ENCODE measurements at places on chromosomes 1 and 21.

DNA sequence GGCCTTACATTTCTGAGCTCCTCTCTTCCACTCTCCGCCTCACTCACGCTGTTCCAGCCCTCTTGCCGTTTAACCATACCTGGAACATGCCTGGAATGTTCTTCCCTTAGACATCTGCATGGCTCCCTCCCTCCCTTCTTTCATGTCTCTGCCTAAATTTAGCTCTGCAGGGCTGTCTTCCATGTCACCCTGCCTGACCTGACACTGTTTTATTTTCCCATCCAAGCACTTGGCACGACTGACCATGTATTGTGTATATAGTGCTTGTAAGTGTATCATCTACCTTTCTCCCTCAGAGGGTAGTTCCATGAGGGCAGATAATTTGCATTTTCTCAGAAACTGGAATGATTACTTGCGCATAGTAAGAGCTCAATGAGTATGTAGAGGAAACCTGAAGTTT, 47.3 kb downstream of the ST6GALNAC3 start:
- no peak for DNase-seq

DNA sequence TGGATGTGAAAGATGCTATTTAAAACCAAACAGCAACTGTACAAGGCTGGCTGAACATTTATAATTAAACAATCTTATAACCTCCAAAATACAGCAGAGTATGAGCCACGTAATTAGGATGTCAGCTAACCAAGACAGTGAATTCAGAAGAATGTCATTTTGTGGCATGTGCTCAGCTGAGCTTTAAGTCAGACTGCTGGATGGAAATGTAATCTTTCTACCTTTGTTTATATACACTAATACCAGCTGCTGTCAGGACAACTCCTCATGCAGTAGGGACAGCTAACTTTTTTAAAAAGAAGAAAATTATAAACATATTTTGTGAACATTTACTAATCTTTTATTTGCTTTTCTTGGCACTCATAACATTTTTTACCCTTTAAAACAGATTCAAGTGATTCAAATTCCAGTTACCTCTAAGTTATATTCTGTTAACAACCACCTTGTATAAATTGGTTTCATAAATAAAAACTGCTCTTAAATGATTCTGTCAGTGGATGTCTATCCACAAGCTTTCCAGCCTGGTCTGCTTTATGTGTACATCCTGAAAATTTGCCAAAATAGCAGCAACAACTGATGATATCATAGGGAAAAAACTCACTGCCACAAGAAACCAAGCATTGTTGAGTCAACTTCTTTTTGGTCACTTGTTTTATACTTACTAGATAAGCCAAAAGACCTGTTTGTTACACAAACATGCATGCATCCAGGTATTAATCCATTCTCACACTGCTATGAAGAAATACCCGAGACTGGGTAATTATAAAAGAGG, 36.1 kb downstream of the DPH5 start:
- no peak for DNase-seq

DNA sequence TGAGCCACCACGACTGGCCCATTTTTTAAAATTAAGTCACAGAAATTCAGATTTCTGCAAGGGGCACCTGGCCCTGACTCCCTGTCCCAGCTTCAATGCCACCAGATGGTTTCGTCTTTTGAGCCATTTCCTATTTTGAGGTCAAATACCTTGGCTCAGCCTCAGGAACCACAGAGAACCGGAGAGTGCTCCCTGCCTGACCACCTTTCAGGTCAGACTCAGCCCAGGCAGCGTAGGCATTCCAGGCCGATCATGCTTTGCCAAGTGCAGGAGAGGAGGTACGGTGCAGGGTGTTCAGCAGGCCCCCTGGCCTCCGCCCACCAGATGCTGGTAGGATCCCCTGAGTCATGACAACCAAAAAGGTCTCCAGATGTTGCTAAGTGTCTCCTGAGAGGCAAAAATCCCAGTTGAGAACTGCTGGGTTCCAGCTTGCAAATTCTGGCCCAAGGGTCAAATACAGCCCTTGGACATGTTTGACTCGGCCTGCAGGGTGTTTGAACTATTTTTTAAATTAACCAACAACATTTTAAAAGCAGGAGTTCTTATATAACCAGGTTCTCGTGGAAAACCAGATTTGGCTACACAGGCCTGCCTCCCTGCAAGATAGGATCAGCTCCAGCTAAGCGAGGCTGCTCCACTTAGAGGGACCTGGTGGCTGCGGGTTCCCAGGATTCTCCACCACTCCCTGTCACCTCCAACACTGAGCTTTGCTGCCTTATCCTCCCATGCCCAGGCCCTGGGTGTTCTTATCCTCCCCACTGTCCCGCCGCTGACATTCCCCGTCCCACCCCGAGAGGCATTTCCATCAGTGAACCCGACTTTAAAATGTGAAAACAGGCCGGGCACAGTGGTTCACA, 61.9 kb upstream of the TARDBP start:
- DNase-seq, result no peak

DNA sequence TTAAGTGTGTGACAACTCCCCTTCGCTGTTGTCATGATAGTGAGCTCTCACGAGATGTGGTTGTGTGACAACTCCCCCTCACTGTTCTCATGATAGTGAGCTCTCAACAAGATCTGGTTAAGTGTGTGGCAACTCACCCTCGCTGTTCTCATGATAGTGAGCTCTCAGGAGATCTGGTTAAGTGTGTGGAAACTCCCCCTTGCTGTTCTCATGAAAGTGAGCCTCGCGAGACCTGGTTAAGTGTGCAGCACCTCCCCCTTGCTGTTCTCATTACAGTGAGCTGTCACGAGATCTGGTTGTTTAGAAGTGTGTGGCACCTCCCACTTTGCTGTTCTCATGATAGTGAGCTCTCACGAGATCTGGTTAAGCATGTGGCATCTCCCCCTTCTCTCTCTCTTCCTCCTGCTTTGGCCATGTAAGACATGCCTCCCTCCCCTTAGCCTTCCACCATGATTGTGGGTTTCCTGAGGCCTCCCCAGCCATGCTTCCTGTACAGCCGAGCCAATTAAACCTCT, 25.1 kb upstream of the LSS start:
- DNase-seq, result no peak

- DNase-seq, result no peak
These were observed 23.5 kb downstream of the LRRC8D start for GRCh38 chr1:89844241-89844807.

- no peak for DNase-seq
These were observed 519 bp downstream of the FNBP1L start for GRCh38 chr1:93448292-93448982.

- no peak for DNase-seq
These were observed 26.9 kb downstream of the CD84 start for GRCh38 chr1:160552425-160552824.

DNA sequence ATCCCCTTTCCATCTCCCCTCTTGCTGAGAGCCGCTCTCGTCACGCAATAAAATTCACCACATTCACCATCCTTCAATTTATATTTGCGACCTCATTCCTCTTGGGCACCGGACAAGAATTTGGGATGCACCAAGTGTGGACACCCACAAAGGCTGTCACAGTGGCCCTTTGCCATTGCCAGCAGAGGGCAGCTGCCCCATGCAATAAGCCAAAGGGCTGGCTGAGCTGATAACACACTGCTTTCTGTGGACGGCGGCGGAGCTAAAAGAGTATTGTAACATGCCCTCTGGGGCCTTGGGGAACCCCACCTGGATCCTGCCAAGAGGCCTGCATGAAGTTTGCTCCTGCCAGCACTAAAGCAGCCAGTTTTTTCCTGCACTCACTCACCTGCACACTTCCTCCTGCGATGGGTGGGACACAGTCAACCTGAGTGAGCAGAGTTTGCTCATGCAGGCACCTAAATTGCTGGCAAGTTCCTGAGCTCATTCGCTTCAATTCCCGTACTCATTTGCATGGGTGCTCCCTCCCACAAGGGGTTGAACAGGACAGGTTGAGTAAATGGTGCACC, 792.3 kb upstream of the ADAMTS5 start:
- DNase-seq, result no peak

GRCh38 chr1:181972256-181972655, 89.3 kb downstream of the ZNF648 start:
- DNase-seq, result no peak

DNA sequence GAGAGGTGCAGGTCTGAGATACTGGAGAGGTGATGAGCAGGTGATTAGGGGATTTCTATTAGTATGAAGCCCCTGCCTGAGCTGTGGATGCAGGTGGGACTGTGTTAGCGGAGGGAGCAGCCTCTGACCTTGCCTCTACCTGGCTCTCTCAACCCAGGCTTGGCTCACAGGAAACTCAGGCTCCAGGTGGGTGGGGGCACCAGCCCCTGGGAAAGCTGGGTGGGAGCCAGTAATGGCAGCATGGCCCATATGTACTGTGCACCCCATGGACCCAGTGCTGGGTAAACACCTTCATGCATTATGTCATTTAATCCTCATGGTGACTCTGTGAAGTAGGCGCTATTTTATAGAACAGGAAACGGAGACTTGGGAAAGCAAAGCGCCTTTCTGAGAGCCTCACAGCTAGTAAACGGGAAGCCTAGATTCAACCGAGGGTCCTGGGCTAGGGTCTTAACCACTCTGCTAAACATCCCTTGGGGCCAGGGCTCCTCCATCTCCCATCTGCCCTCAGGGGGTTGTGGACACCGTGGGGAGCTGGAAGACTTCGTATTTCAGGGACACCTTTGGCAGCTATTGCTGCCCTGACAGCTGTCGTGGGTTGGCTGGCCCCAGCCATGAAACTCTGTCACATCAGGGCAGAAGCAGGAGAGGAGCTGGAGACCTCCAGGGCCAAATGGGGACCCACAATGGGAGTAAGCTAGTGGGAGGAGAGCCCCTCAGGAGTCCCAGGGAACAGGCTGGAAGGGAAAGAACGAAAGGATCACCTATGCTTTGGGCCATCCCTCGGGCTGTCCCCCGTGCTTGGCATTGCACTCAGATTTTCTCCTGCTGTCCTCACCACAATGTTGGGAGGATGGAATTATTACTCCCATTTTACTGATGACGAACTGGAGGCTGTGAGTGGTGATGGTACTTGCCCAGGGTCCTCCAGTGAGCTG, 59.6 kb upstream of the CSF3R start:
- DNase-seq, result no peak

DNA sequence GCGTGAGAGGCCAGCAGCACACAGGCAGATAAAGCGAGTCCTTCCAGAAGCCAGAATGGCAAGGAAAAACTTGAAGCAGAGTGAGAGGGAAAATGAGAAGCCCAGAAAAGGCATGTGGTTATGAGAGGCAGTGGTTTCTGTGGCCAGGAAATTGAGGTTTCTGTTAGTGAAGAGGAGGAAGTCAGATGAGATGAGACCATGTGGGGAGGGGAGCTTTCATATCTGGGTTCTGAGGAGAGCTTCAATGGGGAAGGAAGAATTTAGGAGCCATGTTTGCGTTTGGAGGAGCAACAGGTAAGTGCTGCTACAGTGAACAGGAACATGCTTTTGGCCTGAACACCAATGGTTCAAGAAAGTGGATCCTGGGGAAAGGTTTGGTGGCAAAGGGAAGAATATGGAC, 6.1 kb upstream of the CD1A start:
- DNase-seq, result no peak

- DNase-seq, result no peak
These were observed 358.4 kb upstream of the SGIP1 start for GRCh38 chr1:66175581-66175980.

DNA sequence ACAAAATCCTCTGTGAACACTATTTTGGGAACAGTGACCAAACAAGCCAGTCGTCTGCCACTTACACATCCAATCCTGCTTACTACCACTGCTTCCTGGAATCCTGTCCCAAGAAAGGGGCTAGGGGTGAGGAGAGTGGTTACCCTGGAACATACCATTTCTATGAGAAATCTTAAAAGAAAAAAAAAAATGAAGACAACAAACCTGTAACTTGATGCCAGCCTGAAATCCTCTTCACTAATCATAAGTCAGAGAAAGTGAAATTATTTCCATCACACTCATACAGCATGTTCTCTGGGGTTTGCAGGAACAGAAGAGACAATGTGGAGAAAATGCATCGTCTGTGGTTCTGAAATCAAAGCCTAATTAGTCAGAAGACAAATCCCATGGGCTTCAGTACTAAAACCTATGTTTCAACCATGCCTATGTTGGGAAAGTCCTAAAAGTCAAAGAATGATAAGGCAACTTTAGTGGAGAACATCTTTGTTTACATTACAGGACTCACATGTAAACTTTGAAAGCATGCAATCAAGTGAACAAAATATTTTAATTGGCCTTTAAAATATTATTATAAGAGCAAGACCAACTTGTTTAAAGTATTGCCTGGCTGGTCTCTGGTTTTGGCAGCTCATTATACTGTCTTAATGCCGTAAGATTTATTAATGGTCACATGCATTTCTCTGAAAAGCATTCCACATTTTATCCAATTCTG, 220.7 kb downstream of the LTN1 start:
- no peak for DNase-seq

Measured in ureter (tissue), 1 donor.